Cardiac atrium fibroblast (primary cell): ENCODE measurements at places on chromosomes 7 and 10. TPM values are rescaled to one million over a fixed set of nuclear protein-coding genes. Genes with fewer than 3 reads are reported as not detected.

Gene EPHA1
- total RNA-seq = not detected in 2 replicates

Gene ZNF736
- total RNA-seq = 1.3 and 4.2 TPM in 2 replicates

Gene HTR5A
- not detected in 2 replicates for total RNA-seq

Gene VSTM2A
- not detected in 2 replicates for total RNA-seq

Gene ODAD2
- not detected in 2 replicates for total RNA-seq

Gene CYP26A1
- not detected in 2 replicates for total RNA-seq

Gene SLC39A12
- total RNA-seq = not detected in 2 replicates

Gene PRPS1L1
- not detected in 2 replicates for total RNA-seq

Gene BZW2
- 55.2 and 56.7 TPM in 2 replicates for total RNA-seq

Gene FOXI2
- not detected in 2 replicates for total RNA-seq

Gene PRSS2
- total RNA-seq = not detected in 2 replicates

Gene CCDC7
- 0.32 and 1.3 TPM in 2 replicates for total RNA-seq

Gene SLC25A40
- total RNA-seq = 2.3 and 9.4 TPM in 2 replicates

Gene HHEX
- total RNA-seq = 3.1 and 14.8 TPM in 2 replicates

Gene AKR1C2
- total RNA-seq = 26.4 and 32.3 TPM in 2 replicates

Gene TNRC18
- 31.2 and 51.7 TPM in 2 replicates for total RNA-seq

Gene SFRP4
- 5.2 and 7.8 TPM in 2 replicates for total RNA-seq

Gene NODAL
- total RNA-seq = not detected in 2 replicates

Gene CISD1
- total RNA-seq = 30.0 and 40.8 TPM in 2 replicates

Gene FBXL13
- 0.81 and 0.90 TPM in 2 replicates for total RNA-seq

Gene LIPK
- total RNA-seq = not detected in 2 replicates

Gene TAS2R41
- not detected in 2 replicates for total RNA-seq

Gene PON1
- total RNA-seq = not detected in 2 replicates

Gene PITX3
- total RNA-seq = 0.16 TPM in 1 of 2 replicates, not detected in the other

Gene SDK1
- total RNA-seq = 0.72 and 1.9 TPM in 2 replicates

Gene GRIFIN
- not detected in 2 replicates for total RNA-seq

Gene NEUROG3
- not detected in 2 replicates for total RNA-seq

Gene EIF5AL1
- total RNA-seq = 0.18 and 0.49 TPM in 2 replicates

Gene NKX2-3
- not detected in 2 replicates for total RNA-seq

Gene TWIST1
- 13.5 and 18.0 TPM in 2 replicates for total RNA-seq

Gene POP7
- 21.5 and 28.7 TPM in 2 replicates for total RNA-seq

Gene GAD2
- total RNA-seq = not detected in 2 replicates

Gene ABCB1
- total RNA-seq = not detected in 2 replicates

Gene HTR7
- total RNA-seq = 2.2 and 2.4 TPM in 2 replicates
